Activated T-cell treated with anti-CD3 and anti-CD28 coated beads for 48 hours (primary cell): ENCODE measurements at places on chromosomes 11 and 22.

- DNase-seq: no peak
These were observed 130.4 kb upstream of the PARVA start for GRCh38 chr11:12246989-12247388.

DNA sequence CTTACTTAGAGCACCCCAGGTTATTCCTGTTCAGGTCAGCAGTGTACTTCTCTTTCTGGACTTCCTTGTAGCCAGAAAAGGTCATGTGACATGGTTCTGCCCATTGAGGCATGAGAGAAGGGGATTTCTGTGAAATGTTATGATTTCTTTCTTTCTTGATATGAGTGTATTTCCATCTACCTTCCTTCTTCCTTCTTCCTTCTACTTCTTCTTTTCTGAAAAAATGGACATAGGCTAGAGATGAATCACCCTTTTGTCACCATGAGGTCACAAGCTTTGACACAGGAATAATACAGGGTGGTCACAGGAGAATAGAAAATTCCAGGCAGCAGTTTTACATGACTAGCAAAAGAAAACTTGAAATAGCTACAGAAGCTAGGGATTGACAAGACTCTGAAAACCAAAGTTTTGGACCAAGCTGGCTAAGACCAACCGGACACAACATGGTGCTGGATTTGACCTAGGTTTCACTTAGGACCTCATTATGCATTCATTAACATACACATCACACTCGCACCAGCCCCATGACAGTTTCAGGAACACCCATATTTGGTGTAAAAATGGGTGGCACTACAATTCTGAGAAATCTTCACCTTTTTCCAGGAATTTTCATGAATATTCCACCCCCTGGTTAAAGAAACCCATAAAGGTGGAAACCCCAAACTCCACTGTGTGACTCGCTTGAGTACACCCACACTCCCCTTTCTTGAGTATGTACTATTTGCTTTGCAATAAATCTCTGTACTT lies 21.2 kb upstream of the MAP6 start:
- no peak for DNase-seq

GRCh38 chr11:30333405-30333804 lies 10.5 kb downstream of the ARL14EP start:
- DNase-seq: no peak

DNA sequence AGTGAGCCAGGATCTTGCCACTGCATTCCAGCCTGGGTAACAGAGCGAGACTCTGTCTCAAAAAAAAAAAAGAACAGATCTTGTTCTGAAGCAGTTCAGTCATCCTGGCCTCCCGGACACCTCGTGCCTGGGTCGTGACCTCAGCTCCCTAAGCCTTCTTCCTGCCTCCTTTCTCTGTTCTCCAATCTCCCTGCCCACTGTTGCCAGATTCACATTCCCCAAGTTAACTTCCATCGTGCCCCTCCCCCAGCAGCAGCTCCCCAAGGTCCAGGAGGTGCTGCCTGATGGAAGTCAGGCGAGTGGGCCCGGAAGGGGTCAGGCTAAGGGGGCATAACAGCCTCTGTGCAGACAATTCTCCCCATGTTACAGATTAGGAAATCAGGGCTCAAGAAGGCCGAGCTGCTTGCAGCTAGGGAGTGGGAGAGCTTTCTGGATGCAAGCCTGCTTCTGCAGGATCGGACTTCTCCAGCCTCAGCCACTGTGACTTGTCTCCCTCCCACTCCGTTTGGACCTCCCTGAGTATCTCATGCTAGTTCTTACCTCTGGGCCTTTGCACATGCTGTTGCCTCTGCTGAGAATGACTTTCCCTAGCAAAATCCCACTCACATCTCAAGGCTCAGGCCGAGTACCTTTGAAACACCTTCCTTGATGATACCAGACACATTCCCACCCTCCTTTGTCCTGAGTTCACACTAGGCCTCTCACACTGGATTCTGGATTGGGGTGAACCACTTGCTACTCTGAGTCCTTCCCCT lies 14.3 kb upstream of the TMEM184B start:
- DNase-seq: no peak

DNA sequence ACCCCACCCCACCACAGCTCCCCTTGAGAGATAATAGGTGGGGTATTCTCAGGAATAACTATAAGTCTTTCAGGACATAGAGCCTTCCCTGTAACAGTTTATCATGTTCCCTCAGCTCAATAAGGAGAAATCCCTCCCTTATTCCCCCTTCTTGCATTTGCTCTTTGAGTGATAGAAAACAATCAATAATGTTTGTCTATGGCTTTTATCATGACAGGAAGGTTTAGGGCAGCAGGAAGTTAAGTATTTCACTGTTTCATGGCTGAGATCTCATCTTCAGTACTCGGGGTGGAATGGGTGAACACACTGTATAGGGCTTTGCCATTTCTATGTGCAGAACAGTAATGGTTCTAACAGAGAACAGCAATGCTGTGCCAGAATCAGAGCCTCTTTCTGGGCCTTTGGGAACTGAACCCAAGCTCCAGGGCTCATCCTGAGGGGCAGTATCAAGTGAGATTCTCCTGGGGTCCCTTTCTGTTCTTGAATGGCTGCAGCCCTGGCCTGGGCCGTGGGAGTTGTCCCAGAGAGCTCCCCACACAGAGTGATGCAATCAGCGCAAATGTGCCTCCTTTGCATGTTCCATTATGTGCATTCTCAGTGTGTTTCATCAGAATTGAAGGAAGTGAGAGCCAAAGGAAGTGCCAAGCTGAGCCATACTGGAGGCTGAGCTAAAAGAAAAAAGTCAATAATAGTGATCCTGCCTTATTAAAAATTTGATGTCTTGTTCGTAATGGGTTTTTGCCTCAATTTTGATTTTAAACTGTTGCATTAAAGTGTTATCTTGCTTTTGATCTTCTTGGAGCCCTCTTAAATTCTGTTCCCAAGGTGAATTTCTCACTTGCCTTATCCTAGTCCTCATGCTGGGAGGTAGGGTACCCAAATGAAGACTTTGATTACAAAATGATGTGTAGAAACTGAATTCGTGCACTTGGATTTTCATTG lies 2.9 kb upstream of the CYP2R1 start:
- no peak for DNase-seq

GRCh38 chr22:48953103-48953720 lies 874.5 kb downstream of the BRD1 start:
- DNase-seq: no peak

DNA sequence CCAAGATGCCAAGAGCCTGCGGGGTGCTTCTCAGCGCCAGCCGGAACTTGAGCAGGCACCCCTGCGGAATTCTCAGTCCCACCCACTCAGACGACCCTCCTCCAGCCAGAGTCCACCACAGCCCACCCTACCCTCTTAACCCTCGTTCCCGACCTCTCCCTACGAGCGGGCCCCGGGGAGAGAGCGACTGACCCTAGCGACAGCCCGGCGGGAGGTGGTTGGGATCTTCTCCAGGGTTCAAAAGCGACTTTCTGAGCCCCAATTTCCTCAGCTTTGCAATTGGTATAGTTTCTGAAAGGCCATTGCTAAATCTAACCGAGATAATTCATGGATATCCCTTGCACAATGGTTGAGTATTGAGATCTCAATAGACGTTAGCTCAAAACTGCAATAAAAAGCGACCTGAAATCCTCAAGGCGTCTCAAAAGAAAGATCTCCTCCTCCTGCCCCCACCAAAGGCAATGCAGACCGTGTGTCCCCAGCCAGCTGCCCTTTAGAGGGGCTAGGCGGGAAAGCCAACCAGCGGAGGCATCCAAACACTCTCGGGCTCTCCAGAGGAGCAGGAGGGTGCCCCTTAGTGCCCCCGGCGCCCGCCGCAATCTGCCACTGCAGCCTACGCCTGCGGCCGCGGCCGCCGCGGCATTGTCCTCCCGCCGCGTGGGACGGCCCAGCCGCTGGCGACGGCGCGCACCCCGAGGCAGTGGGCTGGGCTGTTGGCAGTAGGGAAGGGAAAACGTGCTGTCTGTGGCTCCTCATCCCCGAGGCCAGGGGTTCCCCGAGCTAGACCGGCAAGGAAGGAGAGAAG lies 1.5 kb upstream of the SLC6A5 start:
- DNase-seq: no peak

DNA sequence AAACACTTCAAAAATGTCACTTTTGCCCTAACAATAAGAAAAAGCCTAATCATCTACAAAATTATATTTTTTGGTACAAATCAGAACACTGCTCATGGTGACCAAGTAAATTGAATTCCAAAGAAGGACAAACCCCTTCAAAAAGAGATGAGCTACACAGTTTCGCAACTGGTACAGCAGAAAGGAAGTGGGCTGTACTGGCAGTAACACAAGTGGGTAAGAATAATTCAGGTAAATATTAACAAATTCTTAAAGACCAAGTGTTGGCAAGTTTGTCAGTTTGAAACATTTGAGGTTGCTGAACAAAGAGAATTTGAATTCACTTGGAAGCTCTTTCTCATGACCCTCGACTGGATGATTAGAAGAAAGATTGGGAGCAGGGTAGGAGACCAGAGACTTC lies 35.5 kb downstream of the MSANTD4 start:
- no peak for DNase-seq

- DNase-seq: no peak
These were observed 132.9 kb upstream of the ZBED5 start for GRCh38 chr11:10990637-10991193.

- DNase-seq: no peak
These were observed 15.7 kb downstream of the TSPO start for GRCh38 chr22:43167001-43167589.

DNA sequence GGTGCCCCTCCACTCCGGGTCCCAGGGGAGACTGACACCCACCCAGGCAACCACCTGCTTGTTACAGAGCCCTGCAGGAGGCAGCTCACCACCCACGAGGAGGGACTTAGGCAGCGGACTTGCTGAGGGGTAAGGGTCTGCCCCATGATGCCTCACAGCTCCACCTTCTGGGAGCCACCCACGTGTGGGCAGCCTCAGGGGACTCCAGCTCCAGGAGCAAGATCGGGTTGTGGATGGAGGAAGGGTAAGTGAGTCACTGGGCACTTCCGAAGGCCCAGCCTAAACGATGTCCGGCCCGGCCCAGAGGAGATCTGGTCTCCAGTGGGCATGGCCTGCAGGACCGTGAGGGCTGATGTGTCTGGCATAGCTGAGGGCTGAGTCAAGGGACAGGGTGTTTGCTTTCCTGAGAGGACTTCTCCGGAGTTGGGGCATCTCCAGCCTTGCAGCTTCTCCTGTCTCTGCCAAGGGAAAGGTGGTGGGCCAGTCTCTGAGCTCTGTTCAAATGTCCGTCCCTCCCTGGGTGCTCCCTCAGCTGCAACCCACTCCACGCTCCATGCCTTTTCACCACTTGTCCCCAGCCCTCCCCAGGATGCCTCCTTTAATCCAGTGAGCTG lies 32.3 kb upstream of the P2RY2 start:
- DNase-seq: no peak

GRCh38 chr11:62245271-62245753 lies 3.3 kb downstream of the SCGB1D2 start:
- DNase-seq: no peak
